IPS DF 6.9 (cell line): ENCODE measurements at places on chromosomes 2 and 18.

GRCh38 chr2:220144411-220144810 lies 517.0 kb downstream of the SLC4A3 start:
- DNase-seq, result no peak

DNA sequence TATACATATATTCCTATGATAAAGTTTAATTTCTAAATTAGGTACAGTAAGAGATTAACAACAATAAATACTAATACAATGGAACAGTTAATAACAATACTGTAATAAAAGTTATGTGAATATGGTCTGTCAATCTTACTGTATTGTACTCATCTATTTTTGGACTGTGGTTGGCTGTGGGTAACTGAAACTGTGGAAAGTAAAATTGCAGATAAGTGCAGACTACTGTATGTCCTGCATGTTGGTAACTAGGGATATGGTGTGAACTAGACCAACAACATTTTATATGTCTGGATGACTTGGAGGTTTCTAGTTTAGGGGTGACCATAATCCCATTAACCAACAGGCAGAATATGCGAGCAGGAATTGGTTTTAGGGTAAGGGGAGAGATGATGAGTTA lies 23.3 kb downstream of the PHLPP1 start:
- DNase-seq, result no peak

- no peak for DNase-seq
Measured at GRCh38 chr2:232512602-232513001, 7.6 kb upstream of the PRSS56 start.

GRCh38 chr2:69185807-69186206 lies 172.8 kb downstream of the ANTXR1 start:
- DNase-seq, result no peak

DNA sequence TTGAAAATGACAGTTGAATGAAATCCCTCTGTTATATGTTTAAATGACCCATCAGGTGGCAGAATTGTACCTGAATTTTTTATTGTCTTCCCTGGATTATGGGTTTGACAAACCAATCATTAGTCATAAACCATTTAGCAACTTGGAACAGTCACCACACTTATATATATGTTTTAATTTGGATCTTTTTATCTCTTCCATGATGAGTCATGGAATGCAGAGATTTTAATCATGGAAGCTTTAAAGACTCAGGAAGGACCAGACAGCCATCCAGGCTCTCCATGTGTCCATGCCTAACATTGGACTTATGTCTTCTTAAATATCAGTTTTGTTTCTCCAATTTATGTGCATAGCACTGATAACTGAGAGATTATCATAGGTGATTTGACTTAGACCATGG lies 188.3 kb upstream of the ZSWIM2 start:
- DNase-seq, result no peak

DNA sequence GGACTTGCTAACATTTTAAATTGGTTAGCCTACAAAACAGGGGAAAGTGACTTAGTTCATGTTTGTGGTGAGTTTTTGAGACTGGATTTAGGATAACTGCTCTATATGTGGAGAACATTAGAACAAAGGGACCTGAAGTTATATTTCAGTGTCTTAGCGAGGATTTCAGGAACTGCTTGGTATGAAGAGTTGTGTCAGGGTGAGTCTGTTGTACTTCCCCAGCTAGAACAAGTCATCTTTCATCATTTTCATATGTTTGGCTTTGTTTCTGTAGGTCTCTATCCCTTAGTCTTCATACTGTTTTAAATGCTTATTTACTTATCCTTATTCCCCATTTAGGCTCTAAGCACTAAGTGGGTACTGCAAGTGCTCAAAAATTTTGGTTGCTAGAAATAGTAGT lies 41.9 kb downstream of the KCMF1 start:
- no peak for DNase-seq

- no peak for DNase-seq
Measured at GRCh38 chr2:77034445-77034844, 487.7 kb downstream of the LRRTM4 start.

DNA sequence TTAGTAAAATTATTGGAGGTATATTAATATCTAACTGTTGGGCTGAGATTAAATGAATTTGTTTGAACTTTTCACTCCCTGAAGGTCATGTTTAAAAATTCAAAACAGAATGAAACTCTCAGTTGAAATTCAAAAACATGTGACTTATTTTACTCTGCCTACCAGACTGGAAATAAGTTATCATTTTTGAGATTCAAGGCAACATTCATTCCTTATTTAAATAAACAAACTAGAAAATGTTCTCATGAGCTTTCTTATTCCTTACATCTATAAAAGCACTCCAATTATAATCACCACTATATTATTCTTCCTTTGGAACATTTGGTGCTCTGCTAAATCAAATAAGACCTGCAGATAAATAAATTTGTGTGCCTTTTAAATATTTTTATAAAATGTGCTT lies 217.8 kb downstream of the CDH2 start:
- DNase-seq, result no peak
